ENCODE measurements at places on chromosomes 6 and 20. TPM values are rescaled to one million over a fixed set of nuclear protein-coding genes. Genes with fewer than 3 reads are reported as not detected.
A peak's percentile ranks its signal among the peaks of the same experiment; 100 is the strongest.

- no peaks in the 10 kb centered on the region for H3K27me3 ChIP-seq
- no peak overlapping the region for H3K4me3 ChIP-seq
- DNase-seq = no peak
Measured at GRCh38 chr6:33597551-33598322, 17.7 kb upstream of the BAK1 start.

DNA sequence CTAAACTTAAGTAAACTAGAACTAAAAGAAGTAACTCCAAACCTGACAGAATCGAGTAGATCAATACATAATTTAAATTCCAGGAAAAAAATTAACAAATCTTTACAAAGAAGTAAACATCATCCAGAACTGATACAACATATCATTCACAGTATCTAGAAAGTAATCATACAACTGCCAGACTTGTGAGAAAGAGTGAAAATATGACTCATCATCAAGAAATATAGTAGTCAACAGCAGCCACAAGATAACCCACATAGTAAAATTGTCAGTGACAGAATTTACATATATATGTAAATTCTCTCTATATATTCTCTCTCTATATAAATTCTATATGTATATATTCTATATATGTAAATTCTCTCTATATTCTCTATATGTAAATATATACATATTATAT lies 242.8 kb upstream of the RGS17 start:
- H3K4me1 ChIP-seq = no peaks in the 10 kb centered on the region
- no peaks in the 10 kb centered on the region for H3K27me3 ChIP-seq
- no peaks in the 10 kb centered on the region for H3K36me3 ChIP-seq
- no peak overlapping the region for H3K4me3 ChIP-seq
- DNase-seq = no peak

- no peaks in the 10 kb centered on the region for H3K4me1 ChIP-seq
- H3K36me3 ChIP-seq = no peaks in the 10 kb centered on the region
Measured at GRCh38 chr20:35200267-35200666, 26.2 kb upstream of the MMP24 start.

DNA sequence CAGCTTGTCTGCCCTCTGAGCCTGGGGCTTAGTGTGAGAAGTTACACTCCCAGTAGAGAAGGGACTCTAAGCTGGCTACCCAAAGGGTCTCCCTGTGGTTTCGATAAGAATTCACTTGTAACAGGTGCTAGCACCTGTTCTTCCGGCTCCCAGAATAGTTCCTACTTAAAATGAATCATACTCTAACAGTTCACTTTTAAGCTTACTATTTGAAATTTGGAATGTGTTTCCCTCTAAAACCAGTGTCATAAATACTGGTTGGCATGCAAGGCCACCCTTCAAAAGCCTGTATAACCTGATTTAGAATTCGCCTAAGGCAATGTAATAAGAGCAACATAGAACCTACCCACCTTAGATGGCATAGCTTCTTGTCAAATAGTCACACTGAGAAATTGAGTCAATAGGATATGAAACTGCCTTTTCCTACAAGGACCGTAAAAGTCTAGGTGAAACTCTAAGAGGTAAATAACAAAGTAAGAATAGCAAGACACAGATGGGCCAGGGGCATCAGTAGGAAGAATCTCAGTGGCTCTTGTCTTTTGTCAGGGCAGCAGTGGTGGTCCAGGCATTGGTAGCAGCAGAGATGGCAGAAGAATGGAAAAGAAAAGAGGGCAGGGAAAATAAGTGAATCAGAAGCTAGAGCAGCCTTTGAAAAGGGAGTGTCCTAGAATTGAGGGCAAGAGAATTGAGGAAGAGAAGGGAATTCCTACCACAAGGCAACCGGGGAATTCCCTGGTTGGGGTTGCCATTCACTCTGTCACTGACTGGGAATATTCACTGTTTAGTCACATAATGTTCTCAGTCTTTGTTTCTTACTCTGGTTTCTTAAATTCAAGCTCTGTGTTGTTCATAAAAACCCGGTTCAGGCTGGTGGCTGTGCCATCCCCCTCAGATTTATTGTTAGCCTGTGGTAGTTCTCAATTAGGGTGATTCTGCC lies 91.5 kb downstream of the HIVEP2 start:
- no peak overlapping the region for H3K4me3 ChIP-seq
- no peak for DNase-seq
- H3K4me1 ChIP-seq = peaks cover 6% of the 10 kb centered on the region
- no peaks in the 10 kb centered on the region for H3K36me3 ChIP-seq
- no peaks in the 10 kb centered on the region for H3K27me3 ChIP-seq

GRCh38 chr6:128993166-128993565 lies 110.2 kb downstream of the LAMA2 start:
- no peaks in the 10 kb centered on the region for H3K36me3 ChIP-seq
- no peaks in the 10 kb centered on the region for H3K4me1 ChIP-seq
- no peak overlapping the region for H3K4me3 ChIP-seq
- no peak for DNase-seq

DNA sequence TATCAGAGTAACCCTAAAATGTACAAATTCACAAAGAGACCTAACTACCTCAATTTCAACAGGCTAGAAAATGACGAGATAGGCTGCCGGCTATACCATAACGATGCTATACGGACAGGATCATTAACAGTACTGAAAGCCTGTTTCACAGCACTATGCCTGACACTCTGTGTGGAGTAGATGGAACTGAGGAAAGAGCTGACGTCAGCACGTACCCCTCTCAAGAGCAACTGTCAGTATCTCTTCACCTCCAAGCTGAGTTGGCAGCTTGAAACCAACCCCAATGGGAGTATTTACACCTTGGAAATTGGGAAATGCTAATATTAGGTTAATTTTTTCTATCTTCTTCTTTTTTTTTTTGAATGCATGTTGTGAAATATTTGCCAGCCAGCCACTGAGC lies 53.6 kb downstream of the HUS1B start:
- H3K27ac ChIP-seq = no peak overlapping the region
- no peaks in the 10 kb centered on the region for H3K27me3 ChIP-seq
- no peaks in the 10 kb centered on the region for H3K4me1 ChIP-seq
- no peak for DNase-seq
- no peak overlapping the region for H3K4me3 ChIP-seq

DNA sequence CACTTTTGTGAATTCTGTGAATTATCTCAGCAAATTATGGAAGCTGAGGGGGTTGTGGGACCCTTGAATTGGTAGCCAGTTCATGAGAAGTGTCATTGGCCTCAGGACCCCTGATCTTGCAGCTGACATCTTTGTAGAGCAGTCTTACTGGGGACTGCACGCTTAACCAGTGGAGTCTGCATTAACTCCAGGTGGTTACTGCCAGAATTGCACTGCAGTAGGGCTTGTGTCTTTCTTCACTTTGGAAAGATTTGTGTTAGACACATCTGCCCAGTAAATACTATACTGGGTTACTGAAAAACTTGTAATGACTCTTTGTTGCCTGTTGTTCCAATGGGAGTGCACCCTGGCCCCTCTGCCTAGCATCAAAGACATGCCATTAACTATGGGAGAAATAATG lies 21.2 kb upstream of the CDKN1A start:
- DNase-seq = no peak
- no peak overlapping the region for H3K4me3 ChIP-seq
- no peaks in the 10 kb centered on the region for H3K4me1 ChIP-seq
- H3K27ac ChIP-seq = no peak overlapping the region
- no peaks in the 10 kb centered on the region for H3K27me3 ChIP-seq

- H3K4me3 ChIP-seq = no peak overlapping the region
- DNase-seq = no peak
- H3K36me3 ChIP-seq = no peaks in the 10 kb centered on the region
- no peak overlapping the region for H3K27ac ChIP-seq
Measured at GRCh38 chr6:113693851-113694250, 163.3 kb upstream of the MARCKS start.

DNA sequence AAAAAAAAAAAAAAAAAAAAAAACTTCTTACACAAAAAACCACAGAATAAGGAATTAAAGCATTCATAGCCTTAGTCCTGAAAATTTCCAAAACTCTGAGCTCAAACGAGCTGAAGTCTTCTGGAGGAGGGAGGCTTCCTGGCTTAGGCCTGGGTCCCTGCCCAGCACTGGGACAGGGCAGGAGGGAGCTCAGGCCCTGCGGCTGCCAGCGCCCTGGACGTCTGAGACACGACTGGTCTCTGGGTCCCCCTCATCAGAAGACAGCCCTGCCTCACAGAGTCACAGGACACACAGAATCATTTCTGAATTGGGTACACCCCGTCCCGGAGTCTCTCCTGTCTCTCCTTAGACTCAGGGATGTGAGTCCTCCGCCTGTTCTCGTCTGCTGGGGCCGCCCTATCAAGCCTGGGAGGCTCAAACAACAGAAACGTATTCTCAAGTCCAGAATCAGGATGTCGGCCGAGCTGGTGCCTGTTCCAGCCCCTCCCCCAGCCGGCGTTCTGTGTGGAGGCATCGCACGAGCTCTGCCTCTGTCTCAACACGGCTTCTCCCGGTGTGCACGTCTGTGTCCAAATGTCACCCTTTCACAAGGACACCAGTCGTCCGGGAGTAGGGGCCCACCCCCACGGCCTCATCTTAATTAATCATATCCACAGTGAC lies 39.4 kb downstream of the ZBTB46 start:
- H3K4me3 ChIP-seq = no peak overlapping the region
- DNase-seq = no peak
- H3K27me3 ChIP-seq = no peaks in the 10 kb centered on the region
- no peaks in the 10 kb centered on the region for H3K4me1 ChIP-seq
- H3K27ac ChIP-seq = peak overlapping the region; percentile 81

DNA sequence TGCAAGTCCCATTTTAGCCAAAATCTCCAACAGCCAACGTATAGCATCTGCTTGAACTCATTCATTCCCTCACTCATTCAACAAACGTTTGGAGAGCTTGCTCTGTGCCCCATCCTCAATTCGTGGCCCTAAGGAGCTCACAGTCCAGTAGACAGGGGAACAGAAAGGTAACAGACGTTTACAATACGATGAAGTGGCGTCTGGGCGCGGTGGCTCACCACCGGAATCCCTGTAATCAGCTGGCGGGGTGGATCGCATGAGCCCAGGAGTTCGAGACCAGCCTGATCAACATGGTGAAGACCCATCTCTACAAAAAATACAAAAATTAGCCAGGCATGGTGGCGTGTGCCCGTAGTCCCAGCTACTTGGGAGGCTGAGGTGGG lies 790 bp upstream of the E2F1 start:
- no peaks in the 10 kb centered on the region for H3K27me3 ChIP-seq
- H3K36me3 ChIP-seq = no peaks in the 10 kb centered on the region
- peaks cover 8% of the 10 kb centered on the region for H3K4me1 ChIP-seq
- H3K4me3 ChIP-seq = no peak overlapping the region

DNA sequence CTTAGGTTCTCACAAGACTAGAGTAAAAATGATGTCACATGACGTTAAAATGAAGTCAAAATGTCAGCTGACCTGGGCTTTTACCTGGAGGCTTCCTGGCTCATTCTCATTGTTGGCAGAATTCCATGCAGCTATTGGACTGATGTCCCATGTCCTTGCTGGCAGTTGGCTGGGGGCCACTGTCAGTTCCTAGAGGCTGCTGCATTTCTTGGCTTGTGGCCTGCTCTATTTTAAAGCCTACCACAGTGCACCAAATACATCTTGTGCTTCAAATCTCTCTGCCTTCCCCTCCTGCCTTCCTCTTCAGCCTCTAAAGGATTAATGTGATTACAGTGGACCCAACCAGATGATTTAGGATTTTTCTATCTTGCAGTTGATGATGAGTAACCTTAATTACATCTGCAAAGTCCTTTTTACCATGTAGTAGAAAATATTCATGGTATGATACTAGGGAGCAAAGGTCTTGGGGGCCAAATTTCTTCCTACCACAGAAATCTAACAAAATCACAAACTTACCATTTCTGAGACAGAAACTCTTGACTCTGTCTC lies 81.9 kb downstream of the FIG4 start:
- H3K27me3 ChIP-seq = no peaks in the 10 kb centered on the region
- DNase-seq = peak; percentile 21

GRCh38 chr6:18323935-18324705 lies 59.8 kb upstream of the DEK start:
- no peak overlapping the region for H3K27ac ChIP-seq
- no peak overlapping the region for H3K4me3 ChIP-seq
- no peak for DNase-seq
- no peaks in the 10 kb centered on the region for H3K36me3 ChIP-seq

- H3K4me3 ChIP-seq = no peak overlapping the region
- no peaks in the 10 kb centered on the region for H3K4me1 ChIP-seq
- DNase-seq = no peak
- no peaks in the 10 kb centered on the region for H3K27me3 ChIP-seq
- H3K36me3 ChIP-seq = no peaks in the 10 kb centered on the region
Measured at GRCh38 chr20:41034239-41034638, 5.6 kb downstream of the TOP1 start.

- H3K4me3 ChIP-seq = no peak overlapping the region
- no peaks in the 10 kb centered on the region for H3K4me1 ChIP-seq
- no peak for DNase-seq
- H3K27ac ChIP-seq = no peak overlapping the region
- H3K36me3 ChIP-seq = no peaks in the 10 kb centered on the region
Measured at GRCh38 chr6:69985180-69985579, 118.8 kb downstream of the COL19A1 start.

DNA sequence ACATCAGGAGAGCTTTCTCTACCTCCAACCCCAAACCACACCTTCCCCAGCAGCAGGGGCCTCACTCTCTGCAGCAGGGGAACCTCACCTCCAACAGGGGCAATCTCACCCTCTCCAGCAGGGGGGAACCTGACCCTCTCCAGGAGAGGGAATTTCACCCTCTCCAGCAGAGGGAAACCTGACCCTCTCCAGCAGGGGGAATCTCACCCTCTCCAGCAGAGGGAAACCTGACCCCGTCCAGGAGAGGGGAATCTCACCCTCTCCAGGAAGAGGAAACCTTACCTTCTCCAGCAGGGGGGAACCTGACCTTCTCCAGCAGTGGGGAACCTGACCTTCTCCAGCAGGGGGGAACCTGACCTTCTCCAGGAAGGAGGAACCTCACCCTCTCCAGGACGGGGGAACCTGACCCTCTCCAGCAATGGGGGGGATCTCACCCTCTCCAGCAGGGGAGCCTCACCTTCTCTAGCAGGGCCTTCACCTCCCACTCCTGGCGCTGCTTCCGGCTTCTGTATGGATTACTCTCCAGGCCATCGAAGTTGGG lies 3.1 kb downstream of the B3GALT4 start:
- H3K4me1 ChIP-seq = no peaks in the 10 kb centered on the region
- no peak overlapping the region for H3K4me3 ChIP-seq
- H3K27me3 ChIP-seq = no peaks in the 10 kb centered on the region
- no peak overlapping the region for H3K27ac ChIP-seq

- DNase-seq = no peak
- H3K36me3 ChIP-seq = no peaks in the 10 kb centered on the region
- H3K27me3 ChIP-seq = no peaks in the 10 kb centered on the region
Measured at GRCh38 chr6:30875244-30876038, 8.9 kb upstream of the DDR1 start.

- no peak overlapping the region for H3K4me3 ChIP-seq
- no peaks in the 10 kb centered on the region for H3K36me3 ChIP-seq
- no peak for DNase-seq
- no peaks in the 10 kb centered on the region for H3K4me1 ChIP-seq
- H3K27ac ChIP-seq = no peak overlapping the region
Measured at GRCh38 chr6:87939776-87940175, 107.9 kb upstream of the SPACA1 start.

Gene SNX5
- 96.7 TPM for total RNA-seq

Gene PRDM13
- not detected for total RNA-seq

Gene CYP21A2
- 14.1 TPM for total RNA-seq

Gene CEP162
- total RNA-seq = 10.9 TPM

Gene HLA-DQA1
- total RNA-seq = 19.2 TPM

Gene BEND6
- total RNA-seq = 1.0 TPM

Gene MUC21
- total RNA-seq = not detected

Gene NHLRC1
- total RNA-seq = 3.2 TPM

Gene TREML2
- under 0.01 TPM for total RNA-seq

Gene ARMH2
- total RNA-seq = not detected

Gene ACTR5
- total RNA-seq = 15.4 TPM

Gene IL17F
- total RNA-seq = not detected

Gene IPCEF1
- total RNA-seq = 3.7 TPM

Gene SCRT2
- total RNA-seq = not detected
